ENCODE measurements at places on chromosomes 11 and 22.

DNA sequence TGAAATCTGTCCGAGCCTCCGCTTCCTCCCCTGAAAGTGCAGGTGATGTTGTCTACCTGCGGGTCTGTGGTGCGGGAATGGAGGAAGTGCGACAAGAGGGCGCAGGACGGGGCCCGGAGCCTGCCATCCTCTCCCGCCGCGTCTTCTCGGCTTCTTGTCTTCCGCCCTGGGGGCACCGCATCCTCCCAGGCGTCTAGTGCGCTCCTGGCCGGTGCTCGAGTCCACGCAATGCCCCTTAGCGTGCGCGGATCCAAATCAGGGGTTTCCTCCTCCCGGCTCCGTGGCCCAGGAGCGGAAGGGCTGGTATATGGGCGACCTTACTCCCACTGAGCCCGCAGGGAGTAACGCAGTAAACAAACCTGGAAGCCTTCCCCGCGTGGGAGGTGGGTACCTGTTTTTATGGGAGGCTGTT is 405 bp downstream of the SFI1 start:
- DNase-seq: no peak

GRCh38 chr11:121958971-121959325 is 157.1 kb downstream of the BLID start:
- DNase-seq: no peak

DNA sequence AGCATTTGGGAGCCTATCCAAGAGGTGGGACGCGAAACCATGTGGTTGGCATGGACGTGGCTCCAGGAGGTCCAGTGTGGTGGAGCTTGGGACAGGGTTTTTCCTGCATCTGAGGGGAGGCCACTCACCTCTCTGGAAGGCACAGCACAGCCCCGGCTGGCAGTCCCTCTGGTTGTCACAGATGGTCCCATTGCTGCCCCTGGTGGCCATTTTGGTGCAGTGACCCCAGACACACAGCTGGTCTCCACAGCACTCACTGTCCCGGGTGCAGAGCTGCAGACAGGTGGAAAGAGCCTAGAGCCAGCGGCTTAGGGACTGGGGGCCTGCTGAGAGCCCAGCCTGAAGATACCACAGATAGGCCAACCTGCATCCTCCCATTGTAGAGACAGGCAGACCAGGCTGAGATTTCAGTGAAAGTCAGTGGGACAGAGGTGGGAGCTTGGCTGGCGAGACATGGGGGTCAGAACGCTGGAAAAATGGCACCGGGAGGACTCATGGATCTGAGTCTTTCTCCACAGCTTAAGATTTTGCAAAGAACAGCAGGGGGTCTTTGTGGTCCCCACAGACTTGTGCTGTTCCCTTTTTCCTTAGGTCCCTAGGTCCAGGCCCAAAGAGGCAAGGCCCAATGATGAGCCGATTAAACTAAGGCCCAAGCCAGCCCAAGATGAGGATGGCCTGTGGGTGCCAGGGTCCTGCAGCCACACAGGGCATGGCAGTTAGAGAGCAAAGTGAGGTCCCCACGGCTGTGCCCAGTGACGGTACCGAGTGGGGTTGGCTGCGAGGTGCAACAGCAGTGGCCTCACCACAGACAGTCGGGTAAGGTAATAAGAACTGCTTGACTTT is 41.4 kb downstream of the DKK3 start:
- peak; percentile 38 for DNase-seq

GRCh38 chr11:132112846-132113245 is 742.4 kb downstream of the NTM start:
- DNase-seq: no peak

DNA sequence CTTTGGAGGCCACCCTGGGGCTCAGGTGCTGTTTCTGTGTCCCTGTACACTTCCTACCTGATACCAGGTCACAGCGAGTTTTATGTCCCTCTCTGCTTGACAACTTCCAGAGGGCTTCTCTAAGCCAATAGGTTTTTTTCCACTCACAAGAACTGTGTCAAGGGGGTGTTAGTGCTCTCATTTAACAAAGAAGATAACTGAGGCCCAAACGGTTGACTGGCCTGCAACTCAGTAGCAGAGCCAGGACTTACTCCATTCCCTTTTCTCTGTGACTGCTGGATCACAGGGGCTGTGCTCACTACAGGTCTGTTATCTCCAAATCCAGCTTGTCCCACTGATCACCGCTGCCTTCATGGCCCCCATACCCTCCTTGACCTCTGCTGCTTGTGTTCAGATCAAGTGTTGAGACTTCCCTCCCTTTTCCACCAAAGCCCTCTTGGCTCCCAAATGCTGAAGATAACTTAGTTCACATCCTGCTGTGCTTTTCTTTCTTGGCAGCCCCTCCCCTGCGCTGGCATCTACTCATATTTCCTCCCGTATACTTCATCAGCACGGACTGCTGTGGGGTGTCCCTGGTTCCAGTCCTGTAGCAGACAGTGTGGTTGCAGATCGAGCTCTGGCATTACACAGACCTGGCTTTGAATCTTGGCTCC is 41.3 kb downstream of the POU2F3 start:
- DNase-seq: no peak
